HT1080 (cell line): ENCODE measurements at places on chromosomes 16 and 17. TPM values are rescaled to one million over a fixed set of nuclear protein-coding genes. Genes with fewer than 3 reads are reported as not detected.

DNA sequence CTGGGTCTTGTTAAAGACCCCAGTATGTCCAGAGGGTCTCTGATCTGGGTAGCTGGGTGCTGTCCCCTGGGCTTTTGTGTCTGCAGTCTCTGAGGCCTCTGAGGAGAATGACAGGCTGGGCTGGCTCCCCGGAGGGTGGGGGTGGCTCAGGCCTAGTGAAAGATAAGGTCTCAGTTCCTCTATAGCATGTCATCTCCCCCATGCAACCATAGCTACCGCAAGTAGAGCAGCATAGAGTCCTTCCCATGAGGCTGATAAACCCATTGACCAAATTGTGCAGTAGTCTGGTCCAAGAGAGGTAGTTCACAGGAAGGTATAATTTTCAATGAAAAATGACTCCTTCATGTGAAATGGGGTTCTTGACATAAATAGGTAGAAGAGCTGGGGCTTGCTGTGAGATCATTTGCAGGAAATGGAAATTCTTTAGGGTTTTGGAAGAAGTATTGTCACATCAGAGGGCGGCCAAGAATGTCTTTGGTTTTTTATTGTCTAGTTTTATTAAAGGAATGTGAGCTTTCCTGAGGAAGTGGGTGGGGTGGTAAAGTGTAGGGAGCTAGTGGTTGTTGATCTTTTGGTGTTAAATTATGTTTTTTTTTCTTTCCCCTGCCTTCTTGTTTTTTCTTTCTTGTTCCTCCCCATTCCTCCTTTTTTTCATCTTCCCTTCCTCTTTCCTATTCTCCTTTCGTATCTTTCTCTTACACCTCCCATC, 21.0 kb downstream of the SLC7A6OS start:
- no peak for DNase-seq

DNA sequence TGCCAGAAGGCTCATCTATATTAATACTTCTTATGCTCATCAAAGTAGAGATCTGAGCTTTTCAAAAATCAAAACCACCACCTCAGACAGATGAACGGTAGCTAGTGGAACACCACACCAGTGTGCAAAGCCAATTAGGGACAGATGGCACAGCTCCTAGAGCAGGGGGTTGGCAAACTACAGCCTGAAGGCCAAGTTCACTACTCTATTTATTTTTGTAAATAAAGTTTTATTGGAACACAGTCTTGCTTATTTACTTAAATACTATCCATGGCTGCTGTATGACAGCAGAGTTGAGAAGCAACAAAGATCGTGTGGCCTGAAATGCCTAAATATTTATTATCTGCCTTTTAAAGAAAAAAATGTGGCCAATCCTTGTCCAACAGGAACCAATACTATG, 56.8 kb downstream of the AMFR start:
- no peak for DNase-seq

- DNase-seq: no peak
Measured at GRCh38 chr16:63067141-63067540, 1030.9 kb upstream of the CDH8 start.

DNA sequence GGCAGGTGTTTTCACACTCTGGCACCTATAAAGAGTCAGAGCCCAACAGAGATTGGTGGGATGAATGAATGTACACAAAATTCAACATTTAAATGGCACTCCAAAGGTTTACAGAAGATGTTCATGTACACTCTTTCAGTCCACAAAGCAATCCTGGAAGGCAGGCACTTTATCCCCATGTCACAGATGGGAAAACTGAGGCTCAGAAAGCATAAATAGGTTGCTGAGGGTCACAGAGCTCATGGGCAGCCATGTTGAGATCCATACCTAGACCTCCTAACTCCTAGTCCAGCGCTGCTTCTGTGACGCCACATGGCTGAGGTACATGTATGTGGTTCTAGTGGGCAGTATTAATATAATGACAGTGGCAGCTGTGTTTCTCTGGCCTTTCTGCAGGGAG, 157.7 kb upstream of the LHX1 start:
- no peak for DNase-seq

DNA sequence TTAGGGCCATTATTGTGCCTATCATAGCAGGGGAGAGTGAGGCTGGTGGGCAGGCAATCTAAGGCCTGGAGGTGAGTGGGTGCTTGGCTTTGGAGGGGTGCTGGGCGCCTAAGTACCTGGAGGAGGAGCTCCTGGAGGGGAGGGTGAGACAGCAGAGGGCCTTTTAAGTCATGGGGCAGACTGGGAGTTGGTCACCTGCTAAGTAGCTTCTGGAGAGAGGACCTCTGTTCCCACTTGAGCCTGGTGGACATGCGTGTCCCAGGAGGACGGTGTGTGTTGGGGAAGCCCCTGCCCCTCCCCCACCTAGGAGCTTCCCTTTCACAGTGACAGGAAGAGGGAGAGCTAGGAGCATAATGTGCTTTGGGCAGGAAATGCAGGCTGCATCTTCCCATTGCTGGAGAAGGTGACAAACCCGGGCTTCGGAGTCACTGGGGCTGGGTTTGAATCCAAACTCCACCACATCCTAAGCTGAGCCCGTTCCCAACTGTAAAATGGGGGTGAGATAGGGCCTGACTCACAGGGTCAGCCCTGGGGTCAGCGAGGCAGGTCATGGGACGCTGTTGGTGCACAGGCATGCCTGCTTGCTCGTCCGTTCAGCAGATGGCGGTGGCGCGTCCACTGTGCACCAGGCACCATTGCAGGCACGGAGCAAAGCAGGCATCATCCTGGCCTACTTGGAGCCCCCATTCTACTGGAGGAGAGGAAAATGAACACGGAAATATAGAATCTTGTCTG, 37.9 kb downstream of the CMIP start:
- no peak for DNase-seq

DNA sequence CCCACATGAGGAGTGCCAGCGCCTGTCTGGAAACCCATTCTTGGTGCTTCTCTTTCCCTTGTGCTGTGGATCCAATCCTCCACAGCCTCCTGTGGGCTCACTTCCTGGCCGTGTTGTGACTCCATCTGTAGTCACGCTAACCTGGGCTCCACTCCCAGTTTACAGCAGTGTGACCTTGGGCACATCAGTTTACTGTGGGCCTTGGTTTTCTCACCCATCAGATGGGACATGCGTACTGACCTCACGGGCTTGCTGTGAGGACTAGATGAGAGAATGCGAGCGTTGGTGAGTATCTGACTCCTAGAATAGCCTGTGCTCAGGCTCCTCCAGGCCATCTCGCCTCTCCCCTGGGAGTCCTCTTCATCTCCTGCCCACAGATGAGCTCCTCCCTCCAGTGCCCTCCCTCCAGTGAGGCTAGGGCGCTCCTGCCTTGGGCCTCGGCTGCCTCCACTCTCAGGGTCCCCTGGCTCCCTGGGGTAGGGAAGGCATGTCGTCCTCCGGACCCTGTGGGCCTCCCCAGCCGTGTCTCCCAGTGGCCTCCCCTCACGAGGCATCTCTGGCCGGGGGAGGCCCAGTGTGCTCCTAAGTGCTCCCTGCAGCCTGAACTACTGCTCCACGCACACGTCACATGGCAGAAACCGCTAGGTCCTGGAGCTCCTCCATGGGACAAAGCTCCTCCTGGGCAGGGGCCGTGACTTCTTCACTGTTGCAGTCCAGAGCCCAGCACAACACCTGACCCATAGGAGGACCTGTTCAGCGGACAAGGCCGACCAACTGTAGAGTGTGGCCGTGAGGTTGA, 5.2 kb upstream of the FOXJ1 start:
- no peak for DNase-seq

GRCh38 chr17:74780443-74781238, 4.5 kb upstream of the NAT9 start:
- peak; percentile 66 for DNase-seq

- no peak for DNase-seq
Measured at GRCh38 chr17:78716292-78716691, 65.8 kb downstream of the CYTH1 start.

DNA sequence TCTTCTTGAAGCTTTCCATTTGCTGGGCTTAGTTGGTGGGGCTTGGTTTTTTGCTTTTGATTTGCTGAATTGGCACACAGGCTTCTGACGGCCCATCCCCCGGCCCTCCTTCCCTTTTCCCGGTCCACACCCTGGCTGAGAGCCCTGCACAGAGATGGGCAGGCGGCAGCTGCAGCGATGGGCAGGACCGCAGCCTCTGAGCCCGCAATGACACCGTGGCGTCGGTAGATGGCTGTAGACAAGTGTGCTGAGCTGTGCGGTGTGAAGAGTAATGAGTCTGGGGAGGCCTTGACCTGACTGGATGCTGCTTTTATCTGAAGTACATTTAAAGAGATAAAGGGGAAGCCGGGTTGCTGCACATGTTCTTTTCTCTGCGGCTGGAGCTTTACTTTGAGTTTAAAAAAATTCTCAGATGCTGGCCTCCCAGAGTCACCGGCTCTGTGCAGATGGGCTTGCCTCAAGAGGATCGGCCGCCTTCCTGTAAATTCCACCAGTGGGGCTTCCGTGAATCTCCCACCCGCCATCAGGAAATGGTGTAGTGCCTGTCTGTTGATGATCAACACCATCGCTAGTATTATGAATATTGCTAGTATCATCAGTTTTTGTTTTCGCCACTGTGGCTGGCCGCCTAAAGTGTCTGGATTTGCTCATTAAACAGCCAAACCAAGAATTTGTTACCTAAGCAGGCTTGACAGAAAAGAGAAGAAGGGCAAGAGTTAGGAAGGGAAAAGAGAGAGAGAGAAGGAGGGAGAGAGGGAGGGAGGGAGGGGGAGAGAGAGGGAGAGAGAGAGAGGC, 245.6 kb upstream of the RBFOX1 start:
- DNase-seq: peak; percentile 31

DNA sequence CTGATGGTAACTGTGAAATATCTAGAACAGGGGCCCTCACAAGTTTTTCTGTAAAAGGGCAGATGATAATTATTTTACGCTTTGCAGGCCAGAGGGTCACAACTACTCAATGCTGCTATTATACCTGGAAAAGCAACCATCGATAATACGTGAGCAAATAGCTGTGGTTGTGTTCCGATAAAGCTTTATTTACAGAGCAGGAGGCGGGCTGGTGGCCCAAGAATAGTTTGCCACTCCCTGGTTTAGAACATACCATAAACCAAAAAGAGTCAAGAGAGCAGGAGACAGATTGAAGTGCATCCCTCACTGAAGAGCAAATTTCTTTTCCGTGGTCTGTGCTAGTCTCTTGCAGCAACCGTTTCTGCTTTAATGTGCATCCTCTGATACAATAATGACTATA, 77.9 kb upstream of the DYNLRB2 start:
- DNase-seq: no peak

- no peak for DNase-seq
Measured at GRCh38 chr17:15378243-15378642, 36.8 kb upstream of the TEKT3 start.

DNA sequence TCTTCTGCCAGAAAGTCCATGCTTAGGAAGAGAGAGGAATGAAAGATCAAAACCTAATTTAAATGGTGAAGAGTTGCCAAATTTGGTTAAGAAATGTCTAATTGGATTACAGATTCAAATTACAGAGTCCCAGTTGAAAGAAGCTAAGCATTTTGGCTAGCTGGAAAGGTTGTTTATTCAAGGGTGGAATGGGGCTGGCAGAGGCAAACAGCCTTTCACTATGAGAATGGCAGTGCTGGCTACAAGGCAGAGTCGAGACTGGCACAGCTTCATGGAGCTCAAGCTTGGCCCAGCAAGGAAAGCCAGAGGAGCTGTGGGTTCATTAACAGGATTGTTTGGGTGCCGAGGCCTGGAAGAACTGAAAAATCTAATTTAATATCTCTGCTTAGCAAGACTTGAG, 13.6 kb downstream of the MAP3K3 start:
- no peak for DNase-seq

The CDK5R1 gene
- 2.8 and 3.5 TPM in 2 replicates for total RNA-seq

The CCDC200 gene
- total RNA-seq: not detected in 2 replicates

The CARD14 gene
- total RNA-seq: not detected in 2 replicates

The PIK3R6 gene
- not detected in 2 replicates for total RNA-seq

The CCL4L2 gene
- not detected in 2 replicates for total RNA-seq

The ESRP2 gene
- 0.29 and 0.30 TPM in 2 replicates for total RNA-seq

The THRA gene
- total RNA-seq: 12.6 and 14.8 TPM in 2 replicates
